T-helper 22 cell (primary cell): ENCODE measurements at places on chromosomes 11 and 22.

DNA sequence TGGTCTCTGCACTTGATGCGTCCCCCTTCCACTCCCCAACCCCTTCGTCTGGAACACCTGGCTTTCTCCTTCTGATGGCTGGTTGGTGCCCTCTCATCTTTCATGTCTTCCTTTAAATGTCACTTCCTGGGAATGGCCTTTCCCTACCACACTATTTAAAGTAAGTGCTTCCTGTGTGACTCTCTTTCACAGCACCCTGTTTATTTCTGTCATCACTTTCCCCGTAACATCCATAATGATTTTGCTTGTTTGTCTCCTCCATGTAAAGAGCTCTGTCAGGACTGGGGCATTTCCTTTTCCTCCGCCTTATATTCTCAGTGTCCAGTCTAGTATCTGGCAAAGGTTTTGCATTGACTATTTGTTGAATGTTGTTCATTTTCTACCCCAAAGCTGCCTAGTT is 143.0 kb downstream of the DBX1 start:
- no peak for DNase-seq

DNA sequence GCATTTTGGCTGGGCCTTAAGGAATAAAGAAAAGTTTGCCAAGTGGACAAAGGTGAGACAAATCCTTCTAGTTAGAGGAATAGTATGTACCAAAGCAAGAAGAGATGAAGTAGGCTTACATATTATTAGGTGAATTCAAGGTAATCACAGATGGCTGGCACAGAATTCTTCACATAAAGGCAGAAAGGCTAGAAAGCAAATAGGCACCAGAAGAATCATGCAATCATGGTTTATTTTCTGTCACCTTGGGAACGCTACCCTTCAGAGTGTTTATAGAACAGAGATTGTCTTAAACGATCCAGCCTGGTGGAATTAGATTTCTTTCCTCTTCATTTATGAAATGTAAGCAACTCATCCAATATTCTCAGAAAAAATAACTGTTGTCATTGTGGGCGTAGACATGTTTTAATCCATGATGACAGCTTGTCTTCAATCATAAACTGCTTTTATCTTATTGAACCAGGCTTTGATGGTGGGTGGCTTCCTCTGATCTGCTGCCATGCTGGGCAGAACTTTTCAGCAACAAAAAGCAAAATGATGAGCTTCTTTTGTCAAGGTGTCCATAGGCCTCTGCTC is 49.0 kb upstream of the CSNK2A3 start:
- DNase-seq: no peak

DNA sequence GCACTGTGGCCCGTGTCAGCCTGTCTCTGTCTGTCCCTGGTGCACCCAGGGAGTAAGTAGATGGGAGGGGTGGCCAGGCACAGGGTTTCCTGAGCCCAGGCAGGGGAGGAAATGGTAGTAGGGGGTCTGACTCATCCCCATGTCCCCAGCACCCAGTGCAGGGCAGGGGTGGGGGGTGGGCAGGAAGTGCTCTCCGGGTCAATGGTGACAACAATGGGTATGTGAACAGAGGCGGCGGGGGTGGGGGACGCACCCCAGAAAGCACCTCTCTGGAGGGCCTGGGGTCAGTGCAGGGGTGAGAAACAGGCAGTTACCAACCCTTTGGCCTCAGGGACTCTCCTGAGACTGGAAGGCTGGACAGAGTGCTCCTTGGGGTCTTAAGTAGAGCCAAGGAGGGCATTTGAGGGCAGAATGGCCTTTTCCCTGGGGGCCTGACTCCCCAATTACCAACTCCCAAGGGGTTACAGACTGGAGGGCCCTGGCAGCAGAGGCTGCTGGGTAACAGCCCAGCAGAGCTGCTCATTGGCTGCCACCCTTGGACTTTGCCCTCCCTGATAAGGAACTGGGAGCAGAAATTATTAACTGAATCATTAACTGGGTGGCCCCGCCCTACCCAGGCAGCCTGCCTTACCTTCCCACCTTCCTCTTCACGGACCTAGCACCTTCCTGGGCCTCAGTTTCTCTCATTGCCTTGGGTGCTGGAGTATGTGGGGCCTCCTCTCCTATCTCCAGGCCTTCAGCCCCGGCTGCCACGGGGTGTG is 4.2 kb downstream of the MYRF start:
- DNase-seq: no peak

- DNase-seq: no peak
Observed at GRCh38 chr11:105004021-105004420, 18.9 kb downstream of the CASP5 start.

GRCh38 chr11:8340296-8340695 is 76.6 kb upstream of the LMO1 start:
- no peak for DNase-seq

DNA sequence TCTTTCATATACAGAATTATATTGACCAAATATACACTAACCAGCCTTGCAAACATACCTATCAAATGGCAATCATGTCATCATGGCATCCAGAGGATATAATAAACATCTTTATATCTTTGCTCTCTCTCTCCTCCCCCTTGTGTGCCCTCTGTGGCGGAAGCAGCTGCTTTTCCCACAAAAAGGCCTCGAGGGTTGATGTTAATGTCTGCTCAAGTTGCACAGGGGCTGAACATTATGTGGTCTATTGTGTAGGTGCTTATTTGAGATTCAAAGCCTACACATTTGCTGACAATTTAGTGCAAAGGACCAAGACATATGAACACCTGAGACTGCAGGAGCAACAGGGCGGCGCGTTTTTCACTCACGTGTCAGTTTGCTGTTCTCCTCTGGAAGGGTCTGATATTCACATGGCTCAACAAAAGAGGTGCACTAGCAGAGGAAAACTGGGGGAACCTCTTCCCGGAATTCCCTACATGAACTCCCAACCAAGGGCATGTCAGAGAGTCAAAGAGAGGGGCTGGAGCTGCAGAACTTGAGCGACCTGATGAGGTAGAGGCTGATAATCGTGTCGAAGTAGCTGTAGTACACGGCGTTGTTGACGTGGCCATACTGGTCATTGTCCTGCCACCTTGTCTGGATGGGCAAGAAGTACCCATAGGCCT is 138.8 kb downstream of the RCN1 start:
- no peak for DNase-seq

DNA sequence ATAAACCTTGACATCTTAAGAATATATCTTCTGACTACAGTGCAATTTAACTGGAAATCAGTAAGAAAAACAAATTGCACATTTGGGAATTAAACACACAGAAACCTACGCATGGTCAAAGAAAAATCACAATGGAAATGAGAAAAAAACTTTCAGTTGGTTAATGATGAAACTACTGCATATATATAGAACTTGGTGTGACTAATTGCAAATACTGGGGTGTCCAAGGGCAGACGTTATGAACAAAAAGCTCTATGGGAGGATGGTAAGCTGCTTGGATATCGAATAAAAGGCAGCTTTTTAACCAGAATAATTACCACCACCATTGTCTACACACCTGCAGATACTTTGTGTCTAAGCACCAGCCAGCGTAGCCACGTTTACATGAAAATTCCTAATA is 791 bp downstream of the GDPD4 start:
- no peak for DNase-seq

DNA sequence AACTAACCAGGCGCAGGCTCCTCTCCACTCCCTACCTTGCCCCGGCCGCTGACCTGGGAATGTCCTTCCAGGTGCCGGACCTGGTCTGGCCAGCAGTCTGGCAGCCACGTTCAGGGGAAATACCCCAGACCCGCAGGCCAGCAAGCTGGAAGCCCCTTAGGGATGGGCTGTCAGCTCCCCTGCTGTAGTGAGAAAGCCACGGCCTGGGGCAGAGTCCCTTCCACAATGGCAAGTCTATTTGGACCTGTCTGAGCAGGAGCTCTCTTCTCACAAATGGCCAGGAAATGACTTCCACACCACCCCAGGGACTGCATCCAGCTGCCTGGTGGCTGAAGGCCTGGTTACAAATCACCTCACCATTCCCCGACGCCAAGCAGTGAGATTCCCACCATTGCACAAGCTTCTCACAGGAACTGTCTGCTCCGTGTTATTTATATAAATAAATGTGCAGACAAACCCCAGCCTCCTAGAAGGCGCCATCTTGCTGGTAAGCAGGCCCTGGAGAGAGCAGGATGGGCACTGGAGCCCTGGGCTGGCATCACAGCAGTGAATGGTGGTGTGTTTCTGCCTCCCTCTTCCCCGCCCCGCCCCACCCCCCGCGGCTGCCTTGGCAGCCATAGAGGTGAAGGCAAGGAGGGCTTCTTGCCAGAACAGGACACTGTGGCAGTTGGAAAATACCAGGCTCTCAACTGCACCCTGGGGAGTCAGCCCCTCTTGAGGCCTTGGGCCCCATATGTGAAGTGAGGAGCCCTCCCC is 23.7 kb downstream of the RSPH14 start:
- DNase-seq: no peak

DNA sequence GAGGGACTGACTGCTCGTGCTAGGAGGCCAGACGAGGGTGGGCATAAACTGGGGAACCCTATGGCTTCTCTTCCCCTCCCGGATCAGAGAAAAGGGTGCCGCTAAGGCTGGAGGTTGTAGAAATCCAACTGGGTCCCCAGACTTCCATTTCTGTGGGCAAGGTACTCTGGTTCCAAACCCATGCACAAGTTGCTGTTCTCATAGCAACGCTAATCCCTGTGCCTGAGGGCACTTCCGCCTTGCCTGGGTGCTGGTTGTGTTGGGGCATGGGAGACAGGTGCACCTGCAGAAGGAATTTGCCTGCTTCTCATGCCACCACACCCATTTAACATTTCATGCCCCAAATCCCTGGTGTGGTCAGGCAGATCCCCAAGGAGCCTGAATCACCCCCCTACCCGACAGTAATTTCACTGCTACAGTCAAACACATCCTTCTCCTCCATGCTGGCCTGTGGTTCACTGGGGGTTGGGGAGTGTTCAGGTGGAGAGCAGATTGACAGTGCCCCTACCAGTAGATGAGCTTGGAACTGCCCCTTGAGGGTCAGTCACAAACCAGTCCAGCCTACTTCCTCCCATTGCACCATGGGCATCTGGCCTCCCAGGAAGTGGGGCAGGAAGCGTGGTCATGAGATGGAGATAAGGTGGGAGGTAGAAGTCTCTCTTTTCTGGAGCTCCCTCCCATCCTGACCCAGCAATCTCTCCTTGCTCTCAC is 1.2 kb downstream of the C2CD2L start:
- no peak for DNase-seq

GRCh38 chr11:6356503-6357055 is 33.7 kb upstream of the SMPD1 start:
- no peak for DNase-seq

GRCh38 chr11:86069408-86070101 is 671 bp upstream of the PICALM start:
- DNase-seq: no peak

GRCh38 chr22:45248832-45249561 is 8.3 kb upstream of the KIAA0930 start:
- DNase-seq: no peak

GRCh38 chr11:104679258-104679657 is 219.0 kb downstream of the CASP12 start:
- no peak for DNase-seq

GRCh38 chr11:3143136-3143880 is 21.8 kb downstream of the OSBPL5 start:
- DNase-seq: no peak

DNA sequence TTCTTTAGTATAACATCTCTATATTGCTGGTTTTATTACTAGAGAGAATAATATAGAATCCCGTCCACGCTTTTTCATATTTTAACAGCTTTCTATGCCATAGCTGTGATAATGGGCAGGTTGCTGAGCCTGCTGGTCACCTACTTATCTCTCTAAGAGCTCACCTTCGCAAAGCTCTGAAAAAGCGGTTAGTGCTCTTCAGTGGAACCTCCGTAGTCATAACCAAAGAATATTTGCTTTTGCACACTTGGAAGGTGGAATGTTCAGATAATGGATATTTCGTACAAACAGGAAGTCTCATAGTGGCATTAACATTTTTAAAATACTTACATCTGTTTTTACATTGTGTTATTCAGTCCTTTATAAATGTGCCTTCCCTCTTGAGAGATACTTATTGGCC is 388.9 kb upstream of the ANO3 start:
- no peak for DNase-seq

DNA sequence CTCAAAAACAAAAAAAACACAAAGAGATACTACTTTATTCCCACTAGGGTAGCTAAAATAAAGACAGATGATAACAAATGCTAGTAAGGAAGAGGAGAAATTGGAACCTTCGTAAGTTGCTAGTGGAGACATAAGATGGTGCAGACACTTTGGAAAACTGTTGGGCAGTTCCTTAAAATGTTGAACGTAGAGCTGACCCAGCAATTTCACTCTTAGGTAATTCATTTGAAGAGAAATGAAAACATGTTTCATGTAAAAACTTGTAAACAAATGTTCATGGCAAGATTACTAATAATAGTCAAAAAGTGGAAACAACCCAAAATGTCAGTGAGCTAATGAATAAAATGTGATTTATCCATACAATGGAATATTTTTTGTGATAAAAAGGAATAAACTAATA is 29.2 kb upstream of the ACAT1 start:
- no peak for DNase-seq

GRCh38 chr11:96045622-96046456 is 121.9 kb upstream of the MTMR2 start:
- DNase-seq: no peak

GRCh38 chr11:44893308-44893822 is 57.3 kb downstream of the TP53I11 start:
- no peak for DNase-seq

DNA sequence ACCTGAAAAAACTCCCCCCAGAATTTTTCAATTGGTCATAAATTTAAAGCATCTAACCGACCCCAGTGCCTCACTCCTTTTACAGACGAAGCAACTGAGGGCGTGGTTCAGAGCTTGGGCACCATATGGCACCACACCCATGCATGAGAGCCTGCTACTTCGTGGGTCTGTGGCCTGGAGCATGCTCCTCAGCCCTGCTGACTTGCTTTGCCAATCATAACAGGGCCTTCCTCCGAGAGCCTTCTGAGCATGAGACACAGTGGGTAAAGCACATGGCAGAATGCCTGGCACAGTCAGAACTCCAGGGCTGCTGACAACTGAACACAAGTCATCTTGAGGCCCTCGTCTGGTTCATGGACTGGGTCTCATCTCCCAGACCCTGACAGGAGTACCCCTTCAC is 33.3 kb downstream of the HIRA start:
- DNase-seq: no peak

- no peak for DNase-seq
Observed at GRCh38 chr11:57476047-57476756, 15.9 kb downstream of the RTN4RL2 start.

DNA sequence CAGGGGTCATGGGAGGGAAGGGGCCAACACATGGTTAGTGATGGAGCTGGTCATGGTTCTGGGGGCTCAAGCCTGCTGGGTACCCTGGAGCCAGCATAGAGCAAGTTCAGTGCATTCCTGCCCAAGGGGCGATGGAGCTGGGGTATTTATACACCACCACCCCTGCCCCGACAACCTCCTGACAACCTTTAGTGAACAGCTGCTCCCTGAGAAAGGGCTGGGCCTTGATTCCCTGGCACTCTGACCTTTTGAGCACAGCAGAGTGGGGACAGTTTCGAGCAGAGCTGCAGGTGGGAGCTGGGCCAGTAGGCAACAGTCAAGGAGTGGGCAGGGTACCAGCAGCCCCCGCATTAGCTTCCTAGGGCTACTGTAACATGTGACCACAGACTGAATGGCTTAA is 6.0 kb downstream of the PARVG start:
- no peak for DNase-seq
